ENCODE measurements at places on chromosomes 4 and X. TPM values are rescaled to one million over a fixed set of nuclear protein-coding genes. Genes with fewer than 3 reads are reported as not detected.
A peak's percentile ranks its signal among the peaks of the same experiment; 100 is the strongest.

- no peak overlapping the region for H3K4me3 ChIP-seq
- H3K4me1 ChIP-seq: peaks cover 19% of the 10 kb centered on the region
- H3K27me3 ChIP-seq: no peaks in the 10 kb centered on the region
- DNase-seq: no peak
These were observed 111.9 kb upstream of the CBR4 start for GRCh38 chr4:169121861-169122382.

GRCh38 chr4:76212851-76213414, 691 bp downstream of the SCARB2 start:
- peak overlapping the region; percentile 95 for H3K4me3 ChIP-seq
- H3K27ac ChIP-seq: peak overlapping the region; percentile 96
- H3K36me3 ChIP-seq: no peaks in the 10 kb centered on the region
- H3K4me1 ChIP-seq: peaks cover 58% of the 10 kb centered on the region
- no peak for DNase-seq

DNA sequence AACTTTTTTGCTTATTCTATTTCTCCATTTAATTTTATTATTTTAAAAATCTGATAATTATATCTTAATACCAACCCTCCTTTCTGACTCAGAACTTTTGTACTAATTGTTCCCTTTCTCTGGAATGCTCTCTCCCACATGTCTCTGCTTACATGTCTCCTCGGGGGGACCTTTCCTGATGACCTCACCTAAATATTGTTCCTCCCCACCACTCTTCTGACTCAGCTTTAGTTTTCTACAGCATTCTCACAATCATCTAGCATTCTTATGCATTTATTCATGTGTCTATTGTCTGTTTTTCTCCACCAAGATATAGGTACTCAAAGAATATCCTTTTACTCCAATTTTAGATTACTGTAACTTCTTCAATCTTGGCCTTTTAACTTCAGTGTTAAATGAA, 128.7 kb downstream of the MSL3 start:
- H3K4me3 ChIP-seq: no peak overlapping the region
- H3K36me3 ChIP-seq: peaks cover 3% of the 10 kb centered on the region
- no peak overlapping the region for H3K27ac ChIP-seq
- peaks cover 2% of the 10 kb centered on the region for H3K27me3 ChIP-seq

GRCh38 chr4:55993994-55994663, 45.4 kb downstream of the CEP135 start:
- no peak for DNase-seq
- no peak overlapping the region for H3K4me3 ChIP-seq
- H3K36me3 ChIP-seq: peaks cover 13% of the 10 kb centered on the region
- H3K27me3 ChIP-seq: no peaks in the 10 kb centered on the region

DNA sequence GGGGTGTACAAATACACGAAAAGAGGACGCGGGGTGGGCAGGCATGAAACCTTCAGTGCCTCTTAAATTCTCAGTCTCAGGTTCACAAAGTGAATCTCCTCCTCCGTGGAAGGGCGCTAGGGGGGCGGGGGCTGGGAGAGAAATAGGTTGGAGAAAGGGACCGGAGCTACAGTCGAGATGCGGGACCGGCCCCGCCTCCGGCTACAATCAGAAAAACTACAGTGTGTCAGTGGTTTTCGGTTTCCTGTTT, 3.4 kb downstream of the MAML3 start:
- H3K4me3 ChIP-seq: peak overlapping the region; percentile 99
- DNase-seq: no peak
- peak overlapping the region; percentile 97 for H3K27ac ChIP-seq
- H3K36me3 ChIP-seq: no peaks in the 10 kb centered on the region
- peaks cover 2% of the 10 kb centered on the region for H3K27me3 ChIP-seq

DNA sequence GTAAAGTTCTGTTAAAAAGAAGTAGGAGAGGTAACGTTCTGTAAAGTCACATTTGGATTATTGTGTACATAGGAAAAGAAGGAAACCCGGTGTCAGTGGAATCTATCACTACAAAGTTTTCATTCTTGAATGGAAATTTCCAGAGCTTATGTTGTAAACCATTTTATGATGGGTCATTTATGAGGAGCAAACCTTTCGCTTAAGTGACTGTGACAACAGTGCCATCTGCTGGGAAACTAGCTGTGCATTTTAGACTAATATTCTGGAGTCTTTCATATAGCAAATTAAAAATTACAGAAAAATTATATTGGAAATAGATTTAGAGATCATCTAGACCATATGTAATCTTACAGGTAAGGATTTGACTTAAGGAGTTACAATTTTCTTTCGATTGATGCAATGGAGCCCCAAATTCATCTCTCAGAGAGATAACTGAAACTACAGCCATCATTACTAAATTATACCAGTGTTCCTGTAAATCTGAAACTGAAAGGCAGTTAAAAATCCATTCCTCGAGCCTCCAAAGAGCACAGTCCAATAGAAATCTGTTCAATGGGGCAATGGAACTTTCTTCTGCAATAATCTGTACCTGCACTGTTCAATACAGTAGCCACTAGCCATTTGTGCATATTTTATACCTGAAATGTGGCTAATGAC, 26.9 kb downstream of the ASB9 start:
- no peaks in the 10 kb centered on the region for H3K27me3 ChIP-seq
- peaks cover 18% of the 10 kb centered on the region for H3K4me1 ChIP-seq
- DNase-seq: peak; percentile 18
- H3K36me3 ChIP-seq: no peaks in the 10 kb centered on the region

DNA sequence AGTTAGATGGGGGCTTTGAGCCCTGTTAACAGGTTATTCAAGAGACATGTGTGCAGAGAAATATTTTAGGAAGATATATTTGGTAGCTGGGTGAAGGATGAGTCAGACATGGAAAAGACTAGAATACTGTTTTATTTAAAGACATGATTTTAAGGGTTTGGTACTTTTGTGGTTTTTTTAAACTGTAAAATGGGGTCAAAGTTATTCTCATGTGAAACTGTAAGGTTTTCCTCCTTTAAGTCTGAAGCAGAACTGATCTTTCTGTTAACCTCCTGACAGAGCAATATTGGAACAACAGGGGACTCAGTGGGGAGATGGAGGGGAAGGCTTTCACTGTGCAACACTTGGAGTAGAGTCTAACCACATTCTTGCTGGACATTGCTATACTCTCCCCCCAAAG, 112.4 kb upstream of the LSM6 start:
- no peaks in the 10 kb centered on the region for H3K4me1 ChIP-seq
- H3K4me3 ChIP-seq: no peak overlapping the region
- no peak for DNase-seq
- no peak overlapping the region for H3K27ac ChIP-seq
- peaks cover 3% of the 10 kb centered on the region for H3K27me3 ChIP-seq
- no peaks in the 10 kb centered on the region for H3K36me3 ChIP-seq

DNA sequence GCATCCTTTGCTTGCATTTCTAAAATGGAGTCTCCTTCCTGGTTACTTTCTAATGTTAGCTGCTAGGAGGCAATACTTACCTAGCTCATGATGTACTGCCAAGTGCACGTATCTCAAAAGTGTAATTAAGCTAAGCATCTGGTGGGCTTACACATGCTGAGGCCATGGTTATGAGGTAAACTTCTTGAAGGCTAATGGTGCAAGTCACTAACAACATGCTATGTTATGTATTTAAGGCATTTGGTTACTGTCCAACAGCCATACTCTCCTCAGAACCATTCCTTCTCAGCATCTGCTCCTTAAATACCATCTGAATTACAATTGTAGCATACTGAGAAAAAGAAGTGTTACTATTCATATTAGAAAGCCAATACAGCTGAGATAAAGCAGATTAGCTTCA, 318.6 kb upstream of the BMP3 start:
- no peak overlapping the region for H3K27ac ChIP-seq
- DNase-seq: no peak
- H3K4me3 ChIP-seq: no peak overlapping the region
- no peaks in the 10 kb centered on the region for H3K27me3 ChIP-seq
- H3K36me3 ChIP-seq: no peaks in the 10 kb centered on the region

INTS6L gene
- 19.0 TPM for total RNA-seq

CT83 gene
- not detected for total RNA-seq

PASD1 gene
- total RNA-seq: not detected

C1QTNF7 gene
- not detected for total RNA-seq

FOXO4 gene
- 12.0 TPM for total RNA-seq

Data from neural crest cell (in vitro differentiated cells).